Neural progenitor cell (in vitro differentiated cells): ENCODE measurements at places on chromosomes 6 and 20. TPM values are rescaled to one million over a fixed set of nuclear protein-coding genes. Genes with fewer than 3 reads are reported as not detected.

DNA sequence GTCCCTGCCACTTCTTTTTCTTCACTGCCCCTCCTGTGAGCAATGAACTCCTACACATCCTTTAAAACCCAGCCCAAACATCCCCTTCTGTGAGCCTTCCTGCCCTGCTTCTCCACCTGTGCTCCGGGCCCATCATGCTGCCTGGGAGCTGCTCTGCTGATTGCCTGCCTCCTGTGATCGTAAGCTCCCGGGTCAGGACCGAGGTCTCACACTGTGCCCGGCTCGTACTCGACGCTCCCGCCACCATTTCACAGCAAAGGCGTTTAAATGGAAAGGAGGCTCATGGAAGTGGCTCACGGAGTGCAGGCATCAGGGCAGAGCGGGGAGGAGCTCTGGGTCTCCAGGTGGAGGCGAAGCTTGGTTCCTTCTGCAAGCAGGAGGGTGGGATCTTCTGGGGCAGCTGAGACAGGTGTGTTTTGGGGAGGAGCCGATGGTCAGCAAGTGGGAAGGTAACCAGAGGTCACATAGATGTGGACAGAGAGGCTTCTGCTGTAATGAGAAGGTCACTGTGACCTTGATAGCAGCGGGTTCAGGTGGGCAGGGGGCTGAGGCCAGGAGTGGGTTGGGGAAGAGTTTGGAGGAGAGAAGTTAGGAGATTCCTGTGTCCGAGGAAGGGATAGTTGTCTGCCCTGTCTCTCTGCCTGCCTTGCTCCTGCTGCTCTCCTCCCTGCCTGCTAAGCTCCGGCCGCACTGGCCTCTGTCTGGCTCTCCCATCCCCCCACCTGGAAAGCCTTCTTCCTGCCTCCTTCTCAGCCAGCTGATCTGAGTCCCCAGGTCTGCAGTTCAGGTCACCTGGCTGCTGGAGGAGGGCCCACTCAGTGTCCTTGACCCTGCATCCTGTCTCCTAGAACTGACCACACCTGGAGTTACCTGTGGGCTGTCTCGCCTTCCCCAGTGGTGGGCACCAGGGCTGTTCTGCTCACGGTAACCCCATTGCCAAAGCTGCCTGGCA is 52.7 kb upstream of the FRMD1 start:
- peaks cover 22% of the 10 kb centered on the region for H3K4me1 ChIP-seq
- no peaks in the 10 kb centered on the region for H3K36me3 ChIP-seq
- no peak overlapping the region for H3K27ac ChIP-seq

GRCh38 chr6:162099685-162100084 is 627.9 kb downstream of the PRKN start:
- H3K27ac ChIP-seq, result no peak overlapping the region
- H3K4me1 ChIP-seq, result no peaks in the 10 kb centered on the region
- H3K4me3 ChIP-seq, result no peak overlapping the region
- H3K36me3 ChIP-seq, result no peaks in the 10 kb centered on the region
- DNase-seq, result no peak

BPIFB4 gene
- total RNA-seq, result not detected in 2 replicates

GRCh38 chr20:40160097-40160550 is 528.9 kb downstream of the MAFB start:
- no peaks in the 10 kb centered on the region for H3K4me1 ChIP-seq
- no peak overlapping the region for H3K4me3 ChIP-seq
- H3K36me3 ChIP-seq, result no peaks in the 10 kb centered on the region
- DNase-seq, result peak; percentile 68
- no peak overlapping the region for H3K27ac ChIP-seq
- H3K27me3 ChIP-seq, result no peaks in the 10 kb centered on the region

HCRTR2 gene
- total RNA-seq, result 0.06 TPM in 1 of 2 replicates, not detected in the other

- no peak overlapping the region for H3K4me3 ChIP-seq
- no peaks in the 10 kb centered on the region for H3K27me3 ChIP-seq
- no peaks in the 10 kb centered on the region for H3K36me3 ChIP-seq
- H3K4me1 ChIP-seq, result no peaks in the 10 kb centered on the region
- DNase-seq, result no peak
- H3K27ac ChIP-seq, result no peak overlapping the region
Measured at GRCh38 chr6:109834595-109835437, 143.3 kb upstream of the GPR6 start.

GRCh38 chr6:138455746-138456400 is 43.4 kb downstream of the NHSL1 start:
- H3K4me3 ChIP-seq, result no peak overlapping the region
- H3K27me3 ChIP-seq, result no peaks in the 10 kb centered on the region
- H3K4me1 ChIP-seq, result no peaks in the 10 kb centered on the region
- DNase-seq, result no peak
- no peak overlapping the region for H3K27ac ChIP-seq
- no peaks in the 10 kb centered on the region for H3K36me3 ChIP-seq

DNA sequence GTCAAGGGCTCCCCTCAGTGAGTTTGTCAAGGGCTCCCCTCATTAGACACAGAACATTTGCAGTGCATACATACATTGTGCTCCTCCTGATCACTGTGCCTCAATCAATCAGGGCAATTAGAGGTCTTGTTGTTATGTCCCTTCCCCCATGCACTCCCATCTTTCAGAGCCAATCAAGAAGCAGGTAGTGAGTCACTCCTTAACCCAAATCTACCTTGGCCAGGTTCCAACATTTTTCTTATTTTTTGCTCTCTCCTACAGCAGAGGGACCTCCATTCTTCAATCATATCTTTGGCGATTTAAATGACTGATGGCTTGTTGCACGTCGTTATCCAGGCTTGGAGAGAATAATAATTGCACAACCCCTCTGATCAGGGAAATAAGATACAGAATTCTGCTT is 409.9 kb upstream of the SPTLC3 start:
- no peak overlapping the region for H3K4me3 ChIP-seq
- no peak overlapping the region for H3K27ac ChIP-seq
- H3K27me3 ChIP-seq, result no peaks in the 10 kb centered on the region
- no peaks in the 10 kb centered on the region for H3K4me1 ChIP-seq
- DNase-seq, result no peak

DNA sequence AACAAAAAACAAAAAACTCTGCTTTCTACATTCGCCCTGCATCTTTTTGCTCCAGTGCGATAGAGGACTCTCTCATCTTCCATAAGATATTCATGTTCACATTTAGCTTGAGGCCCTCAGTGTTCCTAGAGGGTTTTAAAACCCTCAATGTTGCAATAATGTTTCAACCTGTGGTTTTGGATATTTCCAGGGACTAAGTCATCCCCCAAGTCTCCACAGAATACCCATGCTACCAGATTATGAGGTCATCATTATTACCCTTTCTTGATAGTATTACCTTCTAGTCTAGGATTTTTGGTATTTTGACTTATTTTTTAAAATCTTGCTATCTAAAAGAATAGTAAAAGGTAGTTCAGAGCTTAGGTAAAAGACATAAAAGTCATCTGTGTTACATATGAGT is 480.5 kb upstream of the ID4 start:
- H3K27ac ChIP-seq, result no peak overlapping the region
- no peaks in the 10 kb centered on the region for H3K36me3 ChIP-seq
- H3K27me3 ChIP-seq, result no peaks in the 10 kb centered on the region
- no peak overlapping the region for H3K4me3 ChIP-seq
- no peak for DNase-seq
- no peaks in the 10 kb centered on the region for H3K4me1 ChIP-seq

SLC29A1 gene
- 34.8 and 69.7 TPM in 2 replicates for total RNA-seq

DNA sequence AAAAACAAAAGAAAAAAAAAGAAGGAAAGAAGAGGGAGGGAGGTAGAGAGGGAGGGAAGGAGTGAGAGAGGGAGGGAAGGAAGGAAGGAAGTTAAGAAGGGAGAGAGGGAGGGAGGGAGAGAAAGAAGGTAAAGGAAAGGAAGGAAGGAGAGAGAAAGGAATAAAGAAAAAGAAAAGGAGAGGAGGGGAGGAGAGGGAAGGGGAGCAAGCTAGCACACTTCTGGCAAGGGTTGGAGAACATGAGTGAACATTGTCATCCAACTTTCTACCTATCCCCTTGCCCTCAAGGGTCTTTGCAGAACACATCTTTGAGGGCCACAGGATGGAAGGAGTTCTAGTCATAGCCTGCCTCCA is 34.1 kb upstream of the IL17A start:
- H3K4me1 ChIP-seq, result peaks cover 4% of the 10 kb centered on the region
- H3K4me3 ChIP-seq, result no peak overlapping the region
- no peak for DNase-seq
- H3K27me3 ChIP-seq, result no peaks in the 10 kb centered on the region
- H3K36me3 ChIP-seq, result no peaks in the 10 kb centered on the region

- no peaks in the 10 kb centered on the region for H3K27me3 ChIP-seq
- no peak overlapping the region for H3K27ac ChIP-seq
- H3K36me3 ChIP-seq, result no peaks in the 10 kb centered on the region
- H3K4me3 ChIP-seq, result no peak overlapping the region
- DNase-seq, result no peak
Measured at GRCh38 chr6:31557443-31558317, 10.3 kb downstream of the NFKBIL1 start.
